ENCODE measurements at places on chromosomes 5 and 9. TPM values are rescaled to one million over a fixed set of nuclear protein-coding genes. Genes with fewer than 3 reads are reported as not detected.

CYSRT1 gene
- total RNA-seq: not detected

DNA sequence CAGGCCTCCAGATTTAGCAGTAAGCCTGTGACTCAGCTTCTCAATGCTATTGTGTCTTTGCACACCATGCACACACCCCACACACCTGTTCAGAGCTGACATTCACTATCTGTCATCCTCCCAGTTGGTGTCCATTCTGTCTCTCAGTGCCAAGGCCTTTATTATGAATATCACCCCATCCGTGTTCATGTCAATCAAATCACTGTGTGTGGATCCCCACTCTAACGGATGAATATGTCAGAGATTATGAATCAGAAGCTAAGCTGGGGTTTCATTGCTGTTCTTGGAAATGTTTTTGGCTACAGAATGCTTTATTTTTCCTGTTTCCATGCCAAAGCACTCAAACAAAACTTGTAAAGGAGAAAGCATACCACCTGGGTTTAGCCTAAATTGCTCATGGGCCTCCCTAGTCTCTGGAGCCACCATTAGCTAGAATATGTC lies 9.4 kb upstream of the MAMDC2 start:
- no peak for DNase-seq

DNA sequence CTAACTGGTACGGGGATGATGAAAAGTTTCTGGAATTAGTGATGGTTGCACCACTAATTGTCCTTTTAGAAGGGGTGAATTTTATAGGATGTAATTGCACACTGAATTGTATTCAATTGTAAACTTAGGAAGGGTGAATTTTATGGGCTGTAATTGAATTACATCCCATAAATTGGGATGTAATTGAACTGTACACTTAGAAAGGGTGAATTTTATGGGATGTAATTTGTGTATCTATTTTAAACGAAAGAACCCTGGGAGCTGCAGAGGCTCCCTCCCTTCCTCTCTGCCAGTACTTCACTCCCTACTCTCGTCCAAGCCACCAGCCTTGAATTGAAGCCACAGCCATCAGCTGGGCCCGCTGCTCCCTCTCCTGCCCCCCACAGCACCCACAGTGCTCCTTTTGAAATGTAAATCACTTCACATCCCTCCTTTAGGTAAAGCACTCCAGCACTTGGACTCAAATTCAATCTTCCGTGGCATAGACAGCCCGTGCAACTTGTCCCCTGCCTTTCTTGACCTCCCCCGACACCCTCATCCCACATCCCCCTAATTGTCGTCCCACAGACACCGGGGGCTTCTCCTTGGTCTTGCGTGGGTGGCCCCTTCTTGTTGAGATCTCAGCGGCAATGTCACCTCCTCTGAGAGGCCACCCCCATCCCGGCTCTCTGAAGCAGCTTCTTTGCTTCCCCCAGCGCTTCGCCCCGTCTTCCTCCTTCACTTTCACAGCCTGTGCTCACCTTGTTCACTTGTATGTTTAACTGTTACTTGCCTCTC lies 84.2 kb upstream of the HRH2 start:
- DNase-seq: no peak

ACOT12 gene
- not detected for total RNA-seq

ANGPTL2 gene
- total RNA-seq: not detected

GRCh38 chr5:3197304-3198073 lies 398.1 kb upstream of the IRX1 start:
- no peak for DNase-seq

DNA sequence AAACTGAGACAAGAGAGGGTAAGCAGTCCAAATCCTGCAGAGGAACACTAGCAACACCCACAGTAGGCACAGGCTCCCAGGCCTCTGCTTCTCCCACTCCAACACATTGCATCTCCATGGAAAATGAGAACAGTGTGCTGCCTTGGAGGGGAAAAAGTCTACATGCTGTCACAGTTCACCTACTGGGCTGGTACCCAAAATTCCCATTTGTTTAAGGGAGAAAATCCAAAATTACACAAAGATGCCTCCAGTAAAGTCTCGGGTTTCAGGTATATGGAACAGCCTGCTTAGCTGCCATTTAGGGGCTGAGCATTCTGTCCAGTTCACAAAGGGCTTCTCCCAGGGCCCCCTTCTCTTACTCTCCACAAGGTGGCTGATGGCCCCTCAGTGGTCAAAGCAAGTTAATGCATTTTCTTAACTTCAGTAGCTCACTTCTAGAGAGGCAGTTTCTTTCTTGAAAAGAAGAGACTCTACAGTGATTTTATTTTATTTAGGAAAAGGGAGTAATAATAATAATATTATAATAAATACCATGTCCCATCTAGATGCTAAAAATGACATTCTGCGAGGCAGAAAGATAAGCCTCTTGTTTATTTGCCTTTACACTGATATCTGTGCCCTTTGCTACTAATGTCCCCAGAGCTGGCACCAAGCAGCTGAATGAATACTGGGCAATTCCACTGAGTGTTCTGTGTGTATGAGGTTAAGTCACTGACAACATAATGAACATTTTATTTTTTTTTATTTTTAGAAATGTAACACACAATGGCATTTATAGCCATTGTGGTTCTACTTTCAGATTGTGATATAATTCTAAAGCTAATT lies 89.4 kb downstream of the RGS7BP start:
- no peak for DNase-seq

- no peak for DNase-seq
Measured at GRCh38 chr5:132180134-132180745, 47.4 kb downstream of the P4HA2 start.

DNA sequence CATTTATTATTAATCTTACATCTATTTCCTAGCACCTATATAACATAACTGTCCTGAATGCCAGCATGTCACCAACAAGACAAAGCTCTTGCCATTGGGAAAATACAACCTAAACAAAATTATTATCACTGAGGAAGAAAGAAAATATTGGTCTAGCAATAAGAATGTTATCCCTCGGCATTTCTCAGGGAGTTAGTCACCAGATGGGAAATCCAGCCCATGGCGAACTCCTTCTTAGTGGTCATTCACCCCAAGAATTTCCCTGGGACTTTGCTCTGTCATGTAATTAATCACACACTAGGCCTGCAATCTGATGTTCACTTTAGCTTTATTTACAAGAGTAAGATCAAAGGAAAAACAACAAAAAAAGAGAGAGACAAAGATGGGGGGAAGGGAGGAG lies 56.1 kb upstream of the TAS2R1 start:
- no peak for DNase-seq

DNA sequence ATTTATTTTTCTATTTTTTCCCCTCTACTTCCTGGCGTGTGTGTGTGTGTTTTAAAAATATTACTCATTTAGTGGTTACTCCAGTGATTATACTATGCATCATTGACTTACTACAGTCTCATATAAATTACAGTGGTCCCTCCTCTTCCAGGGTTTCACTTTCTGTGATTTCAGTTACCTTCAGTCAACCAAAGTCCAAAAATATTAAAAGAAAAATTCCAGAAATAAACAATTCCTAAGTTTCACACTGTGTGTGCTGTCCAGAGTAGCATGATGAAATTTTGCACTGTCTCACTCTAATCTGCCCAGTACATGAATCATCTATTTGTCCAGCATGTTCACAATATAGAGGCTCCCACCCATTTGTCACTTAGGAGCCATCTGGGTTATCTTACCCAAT lies 47.4 kb upstream of the CCDC112 start:
- DNase-seq: no peak

GRCh38 chr9:38108326-38108725 lies 39.3 kb upstream of the SHB start:
- no peak for DNase-seq

SLCO6A1 gene
- total RNA-seq: not detected

SLC6A18 gene
- total RNA-seq: not detected

TMEM8B gene
- total RNA-seq: 7.2 TPM

CD14 gene
- total RNA-seq: 0.56 TPM

GALNT12 gene
- 9.0 TPM for total RNA-seq

DNA sequence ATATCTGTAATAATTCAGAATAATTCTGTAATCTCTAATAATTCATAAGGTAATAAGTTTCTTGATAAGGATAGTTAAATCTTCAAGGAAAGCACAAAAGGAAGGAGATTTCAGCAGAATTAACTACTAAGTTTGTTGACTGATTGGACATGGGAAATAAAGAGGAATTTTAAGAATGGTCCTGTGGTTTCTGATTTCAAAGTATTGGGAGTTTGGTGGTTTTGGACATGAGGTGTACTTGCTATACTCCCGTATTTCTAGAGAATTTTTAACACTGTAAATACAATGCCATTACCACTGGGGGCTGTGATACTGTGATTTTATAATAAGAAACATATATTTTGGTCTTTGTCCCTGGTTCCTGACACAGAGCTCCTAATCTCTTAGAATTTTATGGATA lies 123.9 kb downstream of the UNC13B start:
- DNase-seq: no peak

- DNase-seq: no peak
Measured at GRCh38 chr5:167233507-167234220, 1057.8 kb upstream of the WWC1 start.

- no peak for DNase-seq
Measured at GRCh38 chr5:174550026-174550425, 174.4 kb upstream of the MSX2 start.

DNA sequence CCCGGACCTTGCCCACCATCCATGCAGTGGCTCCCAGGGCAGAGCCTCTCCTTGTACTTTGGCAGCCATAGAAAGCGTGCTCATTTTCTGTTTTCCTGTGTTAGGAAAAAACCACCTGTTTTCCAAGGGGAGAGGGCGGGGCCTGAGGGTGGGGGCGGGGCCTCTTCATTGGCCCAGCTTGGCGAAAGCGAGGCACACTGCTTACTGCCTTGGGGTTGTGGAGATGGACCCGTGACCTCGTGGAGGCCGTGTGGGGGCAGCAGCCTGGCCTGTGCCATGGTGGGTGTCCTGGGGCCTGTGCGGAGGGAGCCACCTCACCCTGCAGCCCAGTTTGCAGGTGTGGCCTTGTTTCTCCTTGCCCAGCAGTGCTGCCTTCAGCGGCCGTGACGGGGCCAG lies 4.4 kb upstream of the TOR4A start:
- DNase-seq: no peak

FST gene
- total RNA-seq: not detected

ARHGEF39 gene
- total RNA-seq: 0.25 TPM

GRCh38 chr9:14306188-14306587 lies 7.8 kb downstream of the NFIB start:
- no peak for DNase-seq

DNA sequence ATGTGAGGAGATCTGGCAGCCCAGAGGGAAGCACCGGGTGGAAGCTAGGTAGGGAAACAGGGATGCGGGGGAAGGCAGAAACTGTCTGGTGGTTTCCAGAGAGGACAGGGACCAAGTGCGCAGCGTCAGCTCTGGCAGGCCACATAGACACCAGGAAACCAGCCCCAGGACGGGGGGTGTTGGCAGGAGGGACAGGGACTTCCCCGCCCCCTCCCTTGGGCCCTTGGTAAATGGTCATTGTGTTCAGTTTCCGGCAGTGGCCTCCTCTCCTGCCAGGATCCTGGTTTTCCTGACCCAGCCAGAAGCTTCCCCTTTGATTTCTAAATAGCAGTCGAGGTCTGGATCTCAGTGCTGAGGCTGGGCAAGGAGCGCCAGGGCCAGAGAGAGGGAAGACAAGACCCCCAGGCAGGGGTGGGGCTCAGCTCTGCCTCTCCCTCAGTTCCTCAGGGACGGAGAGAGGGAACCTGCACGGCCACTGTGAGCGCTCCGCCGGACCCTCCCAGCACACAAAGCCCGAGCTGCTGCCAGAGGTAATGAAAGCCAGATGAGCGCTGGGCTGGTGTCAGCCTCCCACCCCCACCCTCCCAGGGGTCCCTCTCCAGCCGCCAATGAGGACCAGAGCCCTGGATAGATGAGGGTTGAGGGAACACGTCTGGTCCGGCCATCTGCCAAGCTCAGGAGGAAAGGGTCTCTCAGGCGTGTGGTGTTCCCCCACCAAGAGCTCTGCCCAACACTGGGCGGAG lies 1.8 kb downstream of the RALGDS start:
- DNase-seq: no peak

DNA sequence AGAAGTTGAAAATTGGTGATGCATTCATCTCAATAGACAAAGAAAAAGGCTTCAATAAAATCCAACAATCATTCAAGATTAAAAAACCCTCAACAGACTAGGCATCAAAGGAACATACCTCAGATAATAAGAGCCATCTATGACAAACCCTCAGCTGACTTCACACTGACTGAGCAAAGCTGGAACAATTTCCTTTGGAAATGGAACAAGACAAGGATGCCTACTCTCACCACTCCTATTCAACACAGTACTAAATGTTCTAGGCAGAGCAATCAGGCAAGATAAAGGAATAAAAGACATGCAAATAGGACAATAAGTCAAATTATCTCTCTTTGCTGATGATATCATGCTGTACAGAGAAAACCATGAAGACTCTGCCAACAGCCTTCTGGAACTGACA lies 1188.1 kb downstream of the DTWD2 start:
- no peak for DNase-seq

DNA sequence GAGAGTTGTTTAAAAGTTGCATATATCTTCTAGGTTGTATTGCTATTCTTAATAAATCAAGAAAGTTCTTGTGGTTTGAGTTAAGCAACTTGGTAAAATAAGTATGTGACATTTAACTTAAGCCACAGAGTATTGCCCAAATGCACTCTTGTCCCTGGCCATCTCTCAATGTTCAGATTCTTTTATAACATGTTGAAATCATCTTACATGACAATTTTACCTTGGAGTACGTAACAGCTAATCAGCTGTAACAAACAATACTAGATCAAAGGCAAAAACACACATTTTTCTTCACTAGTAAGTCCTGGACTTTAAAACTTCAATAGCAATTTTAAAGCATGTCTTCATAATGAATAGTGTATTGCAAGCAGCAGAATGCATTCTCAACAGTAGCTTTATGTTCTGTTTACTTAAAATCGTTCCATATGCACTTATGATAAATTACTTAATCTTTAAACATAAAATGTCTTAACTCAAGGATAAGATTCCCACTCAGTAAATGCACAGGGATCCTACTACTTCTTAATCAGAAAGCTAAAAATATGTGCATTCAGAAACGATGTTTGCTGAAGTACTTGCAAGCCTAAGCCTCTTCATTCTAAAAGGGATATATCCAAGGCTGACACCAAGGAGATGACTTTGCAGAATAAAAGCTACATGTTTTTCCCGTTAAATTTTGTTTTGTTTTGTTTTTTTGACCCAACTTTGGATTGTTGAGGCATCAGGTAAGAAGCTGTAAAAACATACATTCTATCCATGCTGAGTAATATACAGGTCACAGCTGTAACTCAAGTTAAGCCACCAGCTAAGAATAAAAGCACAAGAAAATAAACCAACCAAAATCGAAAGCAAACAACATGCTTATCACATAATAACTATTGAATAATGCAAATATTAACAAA lies 86.1 kb upstream of the NFIB start:
- no peak for DNase-seq

DNA sequence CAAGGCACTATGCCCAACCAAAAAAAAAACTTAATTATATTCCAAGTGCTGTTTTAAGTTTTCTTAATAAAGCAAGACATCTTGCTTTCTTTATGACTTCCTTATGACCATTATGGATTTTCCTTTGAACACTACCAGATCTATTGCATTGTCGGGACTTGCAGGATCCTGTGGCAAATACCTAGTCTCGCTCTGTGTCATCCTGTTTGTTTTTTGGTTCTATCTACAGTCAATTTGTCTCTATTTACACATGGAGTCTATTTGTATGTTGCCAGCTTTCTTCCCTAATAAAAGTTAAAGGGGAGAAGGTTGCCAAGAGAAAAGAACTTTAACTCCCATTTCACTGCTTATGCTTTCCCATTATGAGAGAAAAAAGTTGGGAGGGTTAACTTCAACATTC lies 4.9 kb downstream of the HINT1 start:
- no peak for DNase-seq

- DNase-seq: no peak
Measured at GRCh38 chr9:112278152-112278551, 55.3 kb downstream of the PTBP3 start.

CDH6 gene
- not detected for total RNA-seq
